Activated T-helper 1 cell treated with anti-CD3 and anti-CD28 coated beads, Interleukin-12 subunit alpha, Interleukin-12 subunit beta, Interleukin-2, Interleukin-4 antibody, amounts not matched to agents 30 ng/mL and 10 ng/mL and 1 ng/mL, durations not matched to agents 14 hours and 24 hours and 36 hours (primary cell): ENCODE measurements at places on chromosomes 1 and 21.

DNA sequence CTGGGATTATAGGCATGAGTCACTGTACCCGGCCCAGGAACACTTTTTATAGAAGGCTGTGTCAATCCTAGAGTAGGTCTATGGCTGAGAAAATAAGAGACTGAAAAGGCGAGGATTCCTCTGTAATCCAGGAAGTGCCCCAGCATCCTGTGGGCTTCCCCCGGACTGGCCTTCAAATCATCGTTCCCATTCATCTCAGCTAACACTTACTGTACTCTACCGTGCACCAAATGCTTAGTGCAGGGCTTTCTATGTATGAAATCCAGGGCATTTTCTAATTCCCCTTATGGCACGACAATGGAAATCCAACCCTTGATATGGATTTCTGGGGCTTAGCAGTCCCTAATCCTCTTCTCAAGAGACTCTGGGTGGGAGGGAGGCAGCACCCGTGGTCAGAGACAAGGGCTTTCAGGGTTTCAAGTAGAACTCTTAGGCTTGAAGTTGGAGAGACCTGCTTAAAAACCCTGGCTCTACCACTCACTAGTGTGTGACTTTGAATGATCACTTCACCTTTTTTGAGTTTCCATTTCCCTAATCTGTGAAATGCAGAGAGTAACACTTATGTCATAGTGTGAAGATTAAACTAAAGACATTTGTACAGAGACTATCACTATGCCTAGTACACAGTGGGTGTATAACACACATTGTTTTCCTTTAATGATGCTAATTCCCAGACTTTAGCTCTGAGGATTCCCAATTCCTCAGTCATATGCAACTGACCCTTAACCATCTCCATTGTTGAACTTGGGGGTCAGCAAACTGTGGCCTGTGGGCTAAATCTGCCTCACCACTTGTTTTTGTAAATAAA lies 20.3 kb downstream of the MECR start:
- DNase-seq: no peak

DNA sequence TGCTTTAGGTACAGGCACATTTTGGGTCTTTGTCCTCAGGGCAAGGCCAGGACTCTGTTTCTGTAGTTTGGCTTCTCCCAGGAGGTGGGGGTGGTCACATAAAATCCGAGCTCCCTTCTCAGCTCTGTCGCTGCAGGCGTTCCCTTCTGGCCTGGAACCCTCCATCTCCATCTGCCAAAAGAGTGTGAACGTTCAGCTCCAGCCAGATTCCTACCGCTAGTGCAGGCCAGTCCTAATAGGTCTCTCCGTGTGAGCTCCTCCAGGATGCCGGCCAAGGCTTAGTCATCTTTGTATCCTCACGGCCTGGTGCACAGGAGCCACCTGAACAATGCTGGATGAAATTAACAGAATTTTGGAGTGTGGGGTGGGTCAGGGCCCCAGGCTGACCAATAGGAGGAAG lies 19.9 kb upstream of the KCNA10 start:
- DNase-seq: no peak

DNA sequence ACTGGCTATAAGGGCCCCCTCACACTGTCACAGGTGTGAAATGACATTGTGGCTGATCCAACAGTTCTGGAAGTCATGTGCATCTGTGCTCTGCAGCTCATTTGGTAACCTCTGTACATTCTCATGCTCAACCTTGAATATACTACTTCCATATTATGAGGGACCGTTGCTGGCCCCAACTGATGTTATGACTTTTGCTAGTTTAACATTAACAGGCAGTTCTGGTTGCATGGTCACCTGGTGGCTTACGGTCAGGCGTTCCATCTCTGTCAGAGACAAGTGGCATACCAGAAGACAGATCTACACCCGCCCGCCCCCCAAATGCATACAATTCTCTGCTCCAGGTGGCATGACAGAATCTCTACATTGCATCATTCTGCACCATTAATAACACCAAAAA lies 6.0 kb upstream of the DIP2A start:
- DNase-seq: no peak

- DNase-seq: no peak
These were observed 3.7 kb downstream of the CCDC24 start for GRCh38 chr1:43994794-43995790.

DNA sequence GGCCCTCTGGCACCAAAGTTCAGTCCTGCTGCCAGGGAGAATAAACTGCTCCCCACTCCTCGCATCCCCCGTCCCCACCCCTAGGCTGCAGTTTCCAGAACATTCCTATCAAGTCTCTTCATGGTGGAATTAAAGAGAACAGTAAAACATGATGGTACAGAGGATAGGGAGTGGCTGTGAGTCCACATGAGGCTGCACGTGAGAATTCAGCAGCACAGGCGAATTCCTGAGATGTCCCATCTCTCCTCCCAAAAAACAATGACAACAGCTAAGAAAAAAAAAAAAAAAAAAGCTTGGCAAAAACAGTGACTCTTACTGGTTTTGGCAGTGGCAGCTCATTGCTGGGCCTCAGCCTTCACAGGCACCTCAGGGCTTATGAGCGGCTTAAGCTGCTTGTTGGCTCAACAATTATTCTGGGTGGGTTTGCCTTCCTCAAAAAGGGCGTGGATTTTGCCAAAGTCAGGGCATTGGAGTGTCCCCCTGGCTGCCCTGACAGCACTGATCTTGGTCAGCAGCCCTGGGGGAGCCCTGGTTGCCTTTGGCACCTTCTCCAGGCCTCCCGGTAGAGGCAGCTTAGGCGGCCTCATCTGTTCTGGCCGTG lies 5.7 kb upstream of the IFFO2 start:
- no peak for DNase-seq

- DNase-seq: no peak
These were observed 16.9 kb downstream of the CHRNB2 start for GRCh38 chr1:154584267-154584994.

DNA sequence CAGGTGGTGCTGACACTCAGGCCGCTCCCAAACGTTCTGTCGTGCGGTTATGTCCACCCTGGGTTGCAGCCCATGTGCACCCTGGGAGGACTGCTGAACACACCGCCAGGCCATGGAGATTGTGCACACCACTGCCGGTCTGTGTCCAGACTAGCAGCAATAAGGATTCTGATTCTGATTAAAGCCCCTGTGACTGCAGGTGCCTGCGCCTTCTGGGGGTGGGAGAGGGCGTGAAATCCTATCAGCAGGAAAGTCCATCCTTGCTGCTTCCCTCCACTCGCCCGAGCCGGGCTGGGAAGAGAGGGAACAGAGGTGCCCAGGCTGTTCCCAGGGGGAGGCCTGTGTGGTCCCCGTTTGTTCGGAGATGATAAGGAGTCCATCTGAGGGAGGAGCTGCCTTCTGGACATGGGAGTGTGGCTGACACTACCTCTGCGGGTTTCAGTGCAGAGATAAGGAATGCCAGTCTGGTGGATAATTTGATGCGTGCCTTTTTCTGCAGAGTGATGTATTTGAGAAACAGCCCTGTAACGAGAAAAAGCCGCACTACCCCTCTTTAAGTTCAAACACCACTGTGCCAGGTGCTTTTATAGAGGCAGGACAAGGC lies 41.2 kb downstream of the BACE2 start:
- no peak for DNase-seq

- peak; percentile 16 for DNase-seq
These were observed 353.5 kb upstream of the B3GALT2 start for GRCh38 chr1:193539731-193540459.

- no peak for DNase-seq
These were observed 68.4 kb downstream of the CD34 start for GRCh38 chr1:207842506-207842905.

GRCh38 chr1:116533429-116533820 lies 37.4 kb downstream of the CD58 start:
- DNase-seq: no peak

DNA sequence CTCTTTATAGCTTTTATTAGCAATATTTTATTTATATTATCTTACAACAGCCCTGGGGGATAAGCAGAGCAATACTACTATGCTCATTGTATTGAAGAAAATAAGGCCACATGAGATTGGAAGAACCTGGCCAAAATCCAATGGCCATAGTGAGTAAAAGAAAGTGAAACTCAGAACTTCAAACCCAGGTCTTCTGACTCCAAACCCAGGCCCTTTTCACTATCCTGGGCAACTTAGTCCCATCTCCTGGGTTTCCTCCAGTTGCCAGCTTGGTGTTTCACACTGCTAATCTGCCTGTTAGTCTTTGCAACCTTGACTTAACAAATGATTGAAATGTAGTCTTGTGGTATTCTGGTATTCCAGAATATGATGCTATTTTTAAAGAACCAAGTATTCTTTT lies 22.4 kb upstream of the EXO1 start:
- no peak for DNase-seq

- DNase-seq: no peak
These were observed 14.7 kb upstream of the MYOG start for GRCh38 chr1:203100516-203100869.

- DNase-seq: no peak
These were observed 26.1 kb downstream of the NR5A2 start for GRCh38 chr1:200053646-200054045.

- no peak for DNase-seq
These were observed 47.7 kb downstream of the NOS1AP start for GRCh38 chr1:162117039-162117774.

DNA sequence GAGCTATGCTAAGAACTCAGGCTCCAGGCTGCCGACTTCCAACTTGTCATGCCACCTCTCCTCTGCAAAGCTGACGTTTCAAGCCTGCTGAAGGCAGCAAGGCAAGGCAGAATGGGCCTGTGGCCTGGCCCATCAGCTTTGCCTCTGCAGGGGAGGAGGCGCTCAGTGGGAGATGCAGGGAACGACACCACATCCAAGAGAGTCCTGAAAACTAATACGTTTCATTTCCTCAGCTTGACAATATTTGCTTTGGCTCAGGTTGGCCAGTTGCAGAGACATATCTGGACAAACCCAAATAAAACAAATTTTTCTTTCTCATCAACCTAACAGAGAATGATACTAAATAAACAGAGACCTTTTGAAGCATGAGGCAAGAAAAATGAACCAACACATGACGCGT lies 35.3 kb downstream of the BEND5 start:
- no peak for DNase-seq

- no peak for DNase-seq
These were observed 59.0 kb upstream of the TEKT2 start for GRCh38 chr1:36024847-36025246.

DNA sequence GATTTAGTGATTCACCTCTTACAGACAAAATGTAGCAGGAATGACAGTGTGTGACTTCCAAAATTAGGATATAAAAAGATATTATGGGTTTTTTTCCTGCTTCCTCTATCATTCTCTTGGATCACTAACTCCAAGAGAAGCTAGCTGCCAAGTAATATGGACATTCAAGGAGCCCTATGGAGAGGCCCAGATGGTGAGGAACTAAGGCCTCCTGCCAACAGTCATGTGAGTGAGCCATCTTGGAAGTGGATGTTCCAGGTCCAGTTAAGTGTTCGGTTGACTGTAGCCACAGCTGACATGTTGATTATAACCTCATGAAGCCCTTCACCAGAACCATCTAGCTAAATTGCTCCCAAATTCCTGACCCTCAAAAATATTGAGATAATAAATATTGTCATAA lies 38.8 kb downstream of the CD160 start:
- DNase-seq: no peak

DNA sequence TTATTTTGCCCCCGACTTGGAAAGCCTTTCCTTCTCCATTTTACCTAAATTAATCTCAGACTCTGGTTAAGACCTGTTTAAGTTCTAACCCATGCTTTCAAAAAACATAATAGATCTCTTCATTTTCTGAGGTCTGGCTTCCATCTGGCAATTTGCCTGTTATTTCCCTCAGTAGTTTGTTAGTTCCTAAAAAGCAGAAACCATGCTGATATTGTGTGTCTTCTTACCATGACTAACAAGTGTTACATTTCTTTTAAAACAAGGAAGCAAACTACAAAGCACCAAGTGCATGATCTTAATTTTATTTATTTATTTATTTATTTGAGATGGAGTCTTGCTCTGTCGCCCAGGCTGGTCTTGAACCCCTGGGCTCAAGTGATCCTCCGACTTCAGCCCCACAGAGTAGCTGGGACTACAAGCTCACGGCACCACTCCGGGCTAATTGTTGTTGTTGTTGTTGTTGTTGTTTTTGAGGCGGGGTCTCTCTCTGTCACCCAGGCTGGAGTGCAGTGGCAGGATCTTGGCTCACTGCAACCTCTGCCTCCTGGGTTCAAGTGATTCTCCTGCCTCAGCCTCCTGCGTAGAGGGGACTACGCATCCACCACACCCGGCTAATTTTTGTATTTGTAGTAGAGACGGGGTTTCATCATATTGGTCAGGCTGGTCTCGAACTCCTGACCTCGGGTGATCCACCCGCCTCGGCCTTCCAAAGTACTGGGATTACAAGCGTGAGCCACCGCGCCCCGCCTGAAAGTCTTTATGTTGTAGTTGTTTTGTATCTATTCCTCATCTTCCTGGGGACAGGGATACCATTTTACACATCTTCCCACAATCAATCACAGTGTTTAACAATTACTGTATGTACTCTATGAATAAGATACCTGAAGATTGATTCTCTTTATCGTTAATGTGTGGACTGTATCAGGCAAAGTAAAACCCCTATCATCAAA lies 1.3 kb upstream of the PATJ start:
- no peak for DNase-seq

DNA sequence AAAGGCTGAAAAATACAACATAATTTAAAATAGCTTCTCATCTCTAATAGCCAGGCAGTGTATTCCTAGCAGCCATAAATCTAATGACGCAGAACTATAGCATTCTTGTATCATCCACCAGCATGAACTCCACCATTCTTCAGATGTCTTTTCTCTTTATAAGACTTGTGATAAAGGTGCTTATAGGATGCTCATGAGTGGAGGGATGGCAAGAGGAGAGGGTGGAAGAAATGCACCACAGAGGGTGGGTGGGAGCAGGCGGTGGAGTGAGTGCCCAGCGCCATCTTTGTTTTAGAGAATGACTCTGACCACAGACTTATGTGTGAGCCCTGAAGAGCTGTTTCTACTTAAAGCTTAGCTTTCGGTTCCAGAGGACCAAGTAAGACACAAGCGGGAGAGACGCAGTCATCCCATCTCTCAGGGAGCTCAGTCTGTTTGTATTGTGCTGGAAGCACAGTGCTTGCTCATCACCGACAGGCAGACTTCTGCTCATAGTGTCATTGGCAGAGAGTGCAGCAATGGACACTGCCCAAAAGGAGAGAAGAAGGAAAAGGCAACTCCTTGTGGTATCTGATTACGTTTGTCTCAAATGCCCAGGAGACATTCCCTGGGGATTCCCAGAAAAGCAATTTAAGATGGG lies 65.6 kb downstream of the KCNJ15 start:
- no peak for DNase-seq

GRCh38 chr1:43522776-43523480 lies 7.8 kb upstream of the PTPRF start:
- no peak for DNase-seq

DNA sequence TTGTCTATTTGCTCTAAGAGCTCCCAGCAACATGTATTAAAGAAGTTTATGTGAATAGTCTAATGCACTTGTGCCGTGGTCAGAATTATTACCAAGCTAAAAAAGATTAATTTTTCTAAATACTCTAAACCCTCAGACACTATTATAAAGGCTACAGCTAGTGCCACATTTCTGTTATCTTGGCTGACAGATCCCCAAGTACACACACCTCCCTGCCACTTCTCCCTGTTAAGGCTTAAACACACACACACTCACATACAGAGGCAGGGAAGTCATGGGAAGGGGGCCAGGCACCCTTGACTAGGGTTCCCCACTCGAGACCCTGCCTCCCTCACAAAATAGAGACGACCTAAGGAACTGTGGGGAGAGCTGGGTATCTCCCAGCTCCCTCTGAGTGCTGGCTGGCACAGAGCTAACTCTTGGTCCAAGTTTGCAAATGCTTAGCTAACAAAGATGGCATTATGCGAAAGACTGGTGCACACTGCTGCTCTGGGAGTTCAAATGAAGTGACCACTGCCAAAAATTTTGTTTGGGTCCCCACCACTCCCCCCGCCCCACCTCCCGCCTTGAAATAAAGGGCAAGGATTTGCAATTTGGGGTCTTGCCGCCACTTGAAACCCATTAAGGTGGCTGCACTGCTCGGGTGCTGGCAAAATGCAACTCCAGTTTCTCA lies 9.8 kb downstream of the SSBP3 start:
- no peak for DNase-seq
